ENCODE measurements at places on chromosomes 16 and 17.

DNA sequence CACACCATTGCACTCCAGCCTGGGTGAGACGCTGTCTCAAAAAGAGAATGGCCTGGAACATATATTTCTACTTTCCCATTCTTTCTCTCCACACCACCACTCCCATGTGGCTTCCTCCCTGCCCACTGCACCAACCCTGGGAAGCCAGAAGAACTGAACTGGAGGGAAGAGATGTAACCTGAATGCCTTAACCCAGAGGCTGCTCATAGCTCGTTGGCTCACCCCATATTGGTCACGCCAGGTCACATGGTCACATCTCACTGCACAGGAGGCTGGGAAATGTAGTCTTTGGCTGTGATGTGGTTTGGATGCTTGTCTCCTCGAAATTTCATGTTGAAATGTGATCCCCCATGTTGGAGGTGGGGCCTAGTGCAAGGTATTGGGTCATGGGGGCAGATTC is 5.9 kb upstream of the DNAH17 start:
- peaks cover 40% of the 10 kb centered on the region for H3K27me3 ChIP-seq
- no peak for DNase-seq
- no peak overlapping the region for H3K27ac ChIP-seq

- no peaks in the 10 kb centered on the region for H3K4me1 ChIP-seq
- H3K27ac ChIP-seq = no peak overlapping the region
- H3K4me3 ChIP-seq = no peak overlapping the region
- H3K27me3 ChIP-seq = peaks cover 36% of the 10 kb centered on the region
- H3K36me3 ChIP-seq = no peaks in the 10 kb centered on the region
- DNase-seq = no peak
These were observed 150.9 kb upstream of the CIBAR2 start for GRCh38 chr16:85263239-85263585.

DNA sequence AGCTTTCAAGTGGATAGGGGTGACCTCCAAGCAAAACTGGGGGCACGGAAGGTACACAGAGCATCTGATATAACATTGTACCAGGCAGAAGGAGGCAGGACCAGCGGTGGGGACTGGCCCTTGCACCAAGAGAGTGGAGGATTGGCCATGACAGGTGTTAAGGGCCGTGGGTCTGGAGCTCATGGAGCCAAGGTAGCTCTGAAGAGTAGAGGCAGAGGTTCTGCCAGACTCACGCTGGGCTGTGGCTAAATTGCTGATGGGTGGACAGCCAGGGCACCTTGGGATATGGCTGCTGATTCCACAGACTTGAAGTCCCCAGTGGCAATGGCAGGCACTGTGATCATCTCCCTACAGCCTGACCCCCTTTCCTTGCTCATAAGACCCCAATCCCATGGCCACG is 65.9 kb upstream of the NKD1 start:
- peaks cover 23% of the 10 kb centered on the region for H3K27me3 ChIP-seq
- no peaks in the 10 kb centered on the region for H3K36me3 ChIP-seq

DNA sequence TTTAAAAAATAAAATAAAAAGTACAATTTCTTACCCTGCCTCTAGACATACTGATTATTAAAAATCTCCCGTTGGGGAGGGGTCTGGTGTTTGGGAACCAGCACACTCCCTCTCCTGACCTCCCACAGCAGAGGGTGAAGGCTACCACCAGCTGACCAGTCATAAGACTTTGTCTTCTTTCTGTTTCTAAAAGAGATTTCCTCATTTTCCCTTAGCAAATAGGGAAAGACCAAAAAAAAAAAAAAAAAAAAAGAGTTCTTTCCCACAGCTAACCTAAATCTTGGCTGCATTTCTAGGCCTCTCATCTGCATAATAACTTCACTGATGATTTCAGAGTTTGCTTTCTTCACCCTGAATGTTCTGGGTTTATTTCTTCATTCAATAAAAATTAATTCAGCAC is 30.3 kb downstream of the CDK5RAP3 start:
- H3K27ac ChIP-seq = no peak overlapping the region
- peaks cover 11% of the 10 kb centered on the region for H3K27me3 ChIP-seq
- H3K4me1 ChIP-seq = peaks cover 34% of the 10 kb centered on the region

DNA sequence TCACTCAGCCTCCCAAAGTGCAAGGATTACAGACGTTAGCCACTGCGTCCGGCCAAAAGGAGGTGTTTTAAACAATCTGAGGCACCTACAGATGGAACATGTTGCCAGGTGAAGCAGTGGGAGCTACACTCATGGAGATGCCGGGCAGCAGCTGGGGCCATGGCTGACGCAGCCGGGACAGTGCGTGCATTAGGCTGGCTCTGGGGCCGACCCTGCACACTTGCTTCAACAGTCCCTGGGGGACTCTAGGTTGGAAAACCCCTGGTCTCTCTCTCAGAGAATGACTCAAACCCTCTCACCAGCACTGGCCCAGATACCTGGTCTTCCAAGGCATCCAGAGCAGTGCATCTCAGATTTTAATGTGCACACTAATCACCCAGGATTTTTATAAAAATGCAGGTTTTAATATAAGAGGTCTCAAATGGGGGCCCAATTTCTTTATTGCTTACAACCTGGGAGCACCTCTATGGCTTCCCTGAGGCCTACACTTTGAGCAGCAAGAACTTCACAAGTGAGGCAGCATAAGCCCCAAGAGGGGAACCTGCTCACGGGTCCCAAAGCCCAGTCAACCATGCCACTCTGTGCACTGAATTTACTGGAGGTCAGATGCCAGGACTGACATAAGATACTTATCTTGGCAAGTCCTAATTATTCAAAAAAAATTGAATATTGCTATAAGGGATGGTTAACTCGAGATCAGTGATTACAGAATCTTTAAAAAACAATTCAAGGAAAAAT is 70.8 kb upstream of the TRAP1 start:
- no peak overlapping the region for H3K27ac ChIP-seq
- peaks cover 9% of the 10 kb centered on the region for H3K27me3 ChIP-seq
- DNase-seq = no peak
- H3K36me3 ChIP-seq = peaks cover 41% of the 10 kb centered on the region
- H3K4me3 ChIP-seq = no peak overlapping the region

- no peak for DNase-seq
- H3K36me3 ChIP-seq = peaks cover 36% of the 10 kb centered on the region
- no peaks in the 10 kb centered on the region for H3K27me3 ChIP-seq
- H3K4me3 ChIP-seq = no peak overlapping the region
- H3K27ac ChIP-seq = peak overlapping the region; percentile 100
These were observed 11.6 kb upstream of the NOS2 start for GRCh38 chr17:27811961-27812360.

- no peaks in the 10 kb centered on the region for H3K36me3 ChIP-seq
- no peaks in the 10 kb centered on the region for H3K27me3 ChIP-seq
- no peak overlapping the region for H3K27ac ChIP-seq
- no peaks in the 10 kb centered on the region for H3K4me1 ChIP-seq
- H3K4me3 ChIP-seq = no peak overlapping the region
- peak; percentile 37 for DNase-seq
These were observed 47.5 kb upstream of the RRN3 start for GRCh38 chr16:15141586-15141985.

GRCh38 chr16:89167425-89167941 is 4.1 kb upstream of the CDH15 start:
- peaks cover 9% of the 10 kb centered on the region for H3K27me3 ChIP-seq
- H3K27ac ChIP-seq = no peak overlapping the region
- no peak overlapping the region for H3K4me3 ChIP-seq

- no peaks in the 10 kb centered on the region for H3K36me3 ChIP-seq
- no peaks in the 10 kb centered on the region for H3K4me1 ChIP-seq
- no peak overlapping the region for H3K4me3 ChIP-seq
These were observed 54.7 kb upstream of the IL34 start for GRCh38 chr16:70591615-70592014.

DNA sequence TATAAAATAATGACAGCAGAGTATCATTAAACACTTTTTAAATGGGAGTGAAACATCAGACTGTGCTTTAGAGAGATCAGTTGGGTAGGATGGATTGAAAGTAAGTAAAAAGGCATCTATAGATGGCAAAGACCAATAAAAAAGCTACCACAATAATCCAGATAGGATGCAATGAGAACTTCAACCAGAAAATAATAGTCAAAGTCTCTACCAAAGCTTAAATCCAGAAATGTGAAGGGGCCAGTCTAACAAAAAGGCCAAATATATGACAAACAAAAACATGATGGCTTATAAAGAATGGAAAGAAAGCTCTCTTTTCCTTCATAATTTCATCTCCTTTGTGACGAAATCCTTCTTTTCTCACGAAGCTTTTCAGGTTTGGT is 12.3 kb downstream of the KANSL1 start:
- no peak overlapping the region for H3K4me3 ChIP-seq
- no peak for DNase-seq

DNA sequence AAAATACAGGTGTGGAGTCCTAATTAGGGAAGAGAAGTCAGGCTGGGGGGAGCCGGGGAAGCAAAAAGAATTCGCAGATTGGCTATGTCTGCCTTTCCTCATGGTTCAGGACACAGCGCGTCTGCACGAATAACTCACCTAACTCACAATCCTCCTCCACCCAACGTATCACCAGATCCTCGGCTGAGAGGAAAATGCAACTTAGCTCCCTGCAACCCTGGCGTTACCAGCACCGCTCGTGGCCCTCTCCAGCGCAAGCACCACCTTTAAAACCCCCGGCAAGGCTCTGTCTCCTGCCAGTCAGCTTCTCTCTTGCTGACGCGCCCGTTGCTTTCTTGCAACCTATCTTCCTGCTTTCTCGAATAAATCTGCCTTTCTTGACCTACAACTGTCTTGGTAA is 49.8 kb upstream of the METRNL start:
- H3K27ac ChIP-seq = no peak overlapping the region
- peaks cover 22% of the 10 kb centered on the region for H3K36me3 ChIP-seq
- no peak for DNase-seq
- H3K4me1 ChIP-seq = peaks cover 26% of the 10 kb centered on the region

DNA sequence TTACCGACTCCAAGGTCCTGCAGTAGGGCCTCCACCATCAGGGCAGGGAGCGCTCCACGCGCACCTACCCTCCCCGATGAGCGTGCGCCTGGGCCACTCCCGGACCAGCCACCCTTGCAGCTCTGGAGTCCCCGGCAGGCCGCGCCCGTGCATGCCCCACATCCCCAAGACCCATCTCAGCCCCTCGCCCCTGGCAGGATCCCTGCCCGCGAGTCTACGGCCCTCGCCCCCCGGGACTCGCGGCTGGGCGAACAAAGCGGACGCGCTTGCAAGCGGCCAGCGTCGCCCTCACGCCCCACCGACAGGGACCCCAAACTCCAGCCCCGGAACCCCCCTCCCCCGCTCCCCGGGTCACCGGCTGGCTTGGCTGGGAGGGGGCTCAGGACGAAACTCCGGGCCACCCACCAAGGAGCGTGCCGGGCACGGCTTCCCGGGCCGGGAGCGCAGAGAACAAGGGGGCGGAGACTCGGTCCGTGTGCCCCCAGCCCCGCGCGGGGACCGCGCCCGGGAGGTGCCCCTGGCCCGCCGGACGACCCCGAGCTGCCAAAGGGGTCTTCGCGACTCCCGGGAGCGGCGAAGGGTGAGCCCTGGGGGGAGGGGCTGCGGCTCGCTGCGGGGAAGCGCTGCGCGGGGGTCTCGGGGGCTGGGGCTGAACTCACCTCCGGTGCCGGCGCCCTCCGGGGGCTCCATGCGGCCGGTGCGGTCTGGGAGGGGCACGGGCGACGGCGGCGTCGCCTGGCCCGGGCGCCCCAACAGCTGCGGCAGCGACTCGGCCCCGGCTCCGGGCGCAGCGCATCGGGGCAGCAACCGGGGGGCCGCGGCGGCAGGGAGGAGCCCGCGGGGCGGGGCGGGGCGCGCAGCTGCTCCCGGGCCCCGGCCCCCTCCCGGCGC is at the start of gene DBNDD1:
DBNDD1 (minus strand) TSS at position 805 of the 891 bp plus-strand sequence; CDS start at position 690, 115 bp downstream.
- H3K27me3 ChIP-seq = peaks cover 54% of the 10 kb centered on the region
- H3K4me1 ChIP-seq = peaks cover 16% of the 10 kb centered on the region
- DNase-seq = no peak
- H3K27ac ChIP-seq = no peak within 1 kb of the TSS
- peak within 1 kb of the TSS; percentile 26 for H3K4me3 ChIP-seq

DNA sequence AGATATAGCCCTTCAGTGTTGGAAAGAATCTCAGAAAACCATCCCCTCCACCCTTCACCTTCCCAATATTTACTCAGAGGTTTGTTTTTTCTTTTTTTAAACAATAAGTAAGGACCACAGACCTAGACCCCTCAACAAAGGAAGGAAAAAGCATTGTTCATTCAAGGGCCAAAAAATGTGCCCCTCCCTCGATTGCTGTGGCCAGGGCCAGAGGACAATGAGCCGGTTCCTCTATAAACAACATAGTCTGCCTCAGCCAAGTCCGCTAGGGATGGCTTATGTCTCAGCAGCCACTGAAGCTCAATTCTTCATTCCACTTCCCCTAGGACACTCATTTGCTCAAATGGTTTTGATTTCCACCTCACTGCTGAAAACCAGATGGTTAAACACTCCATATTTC is 24.0 kb downstream of the TRIM16 start:
- H3K4me3 ChIP-seq = no peak overlapping the region
- H3K27ac ChIP-seq = no peak overlapping the region
- no peaks in the 10 kb centered on the region for H3K27me3 ChIP-seq
- DNase-seq = no peak
- H3K4me1 ChIP-seq = peaks cover 2% of the 10 kb centered on the region

GRCh38 chr17:59366773-59367656 is 35.6 kb downstream of the YPEL2 start:
- H3K27me3 ChIP-seq = no peaks in the 10 kb centered on the region
- no peak overlapping the region for H3K27ac ChIP-seq
- H3K4me1 ChIP-seq = peaks cover 64% of the 10 kb centered on the region
- H3K36me3 ChIP-seq = peaks cover 13% of the 10 kb centered on the region

DNA sequence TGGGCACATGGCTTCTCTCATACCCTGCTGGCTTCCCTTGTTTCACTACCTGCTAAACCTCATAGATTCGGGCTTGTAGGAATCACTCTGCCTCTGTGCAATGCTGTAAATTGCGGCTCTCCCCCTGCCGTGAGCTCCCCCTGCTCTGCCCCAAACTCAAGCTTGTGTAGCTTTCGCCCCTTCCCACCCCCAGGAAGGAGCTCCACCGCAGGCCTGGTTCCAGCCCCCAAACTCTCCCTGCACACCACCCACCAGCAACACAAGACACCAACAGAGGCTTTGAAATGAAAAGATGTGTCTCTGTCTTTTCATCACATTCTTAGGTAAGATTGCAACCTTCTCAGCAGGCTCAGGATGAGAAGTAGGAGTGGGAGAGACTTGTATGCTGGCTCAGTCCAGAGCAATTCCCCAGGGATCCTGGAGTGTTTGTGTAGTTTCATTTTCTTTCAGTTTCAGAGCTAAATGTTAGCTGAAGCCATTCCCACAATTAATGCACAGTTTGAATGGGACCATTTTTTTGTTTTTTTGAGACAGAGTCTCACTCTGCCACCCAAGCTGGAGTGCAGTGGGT is 14.2 kb downstream of the CX3CL1 start:
- no peak overlapping the region for H3K4me3 ChIP-seq
- H3K27me3 ChIP-seq = peaks cover 3% of the 10 kb centered on the region
- no peaks in the 10 kb centered on the region for H3K36me3 ChIP-seq
- no peak for DNase-seq
- no peak overlapping the region for H3K27ac ChIP-seq

- no peaks in the 10 kb centered on the region for H3K4me1 ChIP-seq
- no peaks in the 10 kb centered on the region for H3K27me3 ChIP-seq
- no peak overlapping the region for H3K4me3 ChIP-seq
- DNase-seq = no peak
These were observed 10.7 kb downstream of the SLC5A2 start for GRCh38 chr16:31493506-31494125.

- no peaks in the 10 kb centered on the region for H3K4me1 ChIP-seq
- no peak for DNase-seq
- H3K27me3 ChIP-seq = no peaks in the 10 kb centered on the region
These were observed 194.9 kb upstream of the CDH11 start for GRCh38 chr16:65316808-65317207.

All from activated CD8-positive, alpha-beta memory T cell treated with anti-CD3 and anti-CD28 coated beads, Interleukin-2, amount 10 ng/mL, durations not matched to agents 7 days and 5 days (primary cell).